GM12878 (cell line): ENCODE measurements at places on chromosomes 4 and X. TPM values are rescaled to one million over a fixed set of nuclear protein-coding genes. Genes with fewer than 3 reads are reported as not detected.

RASGEF1B gene
- 0.10 TPM in 1 of 2 replicates, not detected in the other for polyA plus RNA-seq

XKRX gene
- polyA plus RNA-seq: not detected in 2 replicates

ADGRG2 gene
- polyA plus RNA-seq: 0.03 and 0.05 TPM in 2 replicates

GRCh38 chr4:128355305-128355704 lies 67.7 kb upstream of the PGRMC2 start:
- no peaks in the 10 kb centered on the region for H3K27me3 ChIP-seq
- H3K4me1 ChIP-seq: no peaks in the 10 kb centered on the region
- H3K27ac ChIP-seq: no peak overlapping the region
- H3K36me3 ChIP-seq: no peaks in the 10 kb centered on the region
- no peak for DNase-seq

GRCh38 chr4:102779204-102779603 lies 18.4 kb upstream of the MANBA start:
- H3K4me1 ChIP-seq: no peaks in the 10 kb centered on the region
- H3K27me3 ChIP-seq: no peaks in the 10 kb centered on the region
- no peak overlapping the region for H3K27ac ChIP-seq
- no peak for DNase-seq
- H3K4me3 ChIP-seq: no peak overlapping the region
- H3K36me3 ChIP-seq: no peaks in the 10 kb centered on the region
